AG09309 (cell line): ENCODE measurements at places on chromosomes 2 and 18.

DNA sequence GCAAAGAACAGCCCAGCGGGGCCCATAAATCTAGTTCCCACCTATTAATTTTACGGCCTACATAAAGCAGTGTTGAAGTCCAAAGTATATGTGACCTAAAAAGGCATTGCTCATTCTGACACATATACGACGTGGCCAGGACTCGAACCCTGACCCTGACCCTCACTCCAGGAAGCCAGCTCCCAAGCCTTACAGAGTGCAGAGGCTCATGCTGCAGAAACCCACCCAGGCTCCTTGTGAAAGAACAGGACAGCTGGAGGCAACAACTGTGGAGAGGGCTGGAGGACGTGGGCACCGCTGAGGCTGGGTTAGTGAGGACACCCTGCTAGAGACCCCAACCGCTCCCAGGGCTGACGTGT, 221.6 kb downstream of the CYP26B1 start:
- no peak for DNase-seq

DNA sequence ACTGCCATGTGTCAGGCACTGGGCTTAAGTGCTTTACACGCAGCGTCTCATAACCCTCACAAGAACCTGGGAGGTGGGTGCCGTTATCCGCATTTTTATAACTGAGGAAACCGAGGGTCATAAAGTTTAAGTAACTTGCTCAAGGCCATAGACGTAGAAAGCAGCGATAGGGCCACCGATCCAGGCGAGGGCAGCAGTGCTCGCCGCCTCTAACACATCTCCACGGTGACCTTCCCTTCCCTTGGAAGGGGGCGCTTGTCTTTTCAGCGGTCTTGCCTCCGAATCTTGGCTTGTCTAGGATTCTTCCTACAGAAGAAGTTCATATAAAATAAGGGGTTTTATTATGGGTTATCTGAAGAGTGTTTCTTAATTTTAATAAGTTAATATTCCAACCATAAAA, 186.6 kb downstream of the GBX2 start:
- no peak for DNase-seq

GRCh38 chr2:161871113-161871512, 202.9 kb downstream of the DPP4 start:
- DNase-seq: no peak

DNA sequence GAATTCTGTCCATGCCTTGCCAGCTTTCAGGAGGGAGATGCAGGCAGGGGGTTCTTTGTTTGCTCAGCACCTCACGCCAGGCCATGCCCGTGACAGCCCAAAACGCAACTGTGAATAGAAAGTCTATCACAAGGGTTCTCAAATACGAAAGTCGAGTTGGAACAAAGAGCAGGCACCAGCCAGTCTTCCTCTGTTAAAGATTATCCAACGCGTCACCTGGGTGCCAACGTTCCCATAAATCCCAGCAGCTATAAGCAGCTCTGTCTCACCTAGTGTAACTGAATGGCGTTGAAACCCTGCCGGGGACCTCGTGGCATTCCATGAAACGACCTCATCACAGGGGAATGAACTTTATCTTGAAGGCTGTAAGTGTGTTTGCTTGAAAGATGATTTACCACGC, 84.8 kb upstream of the GATA6 start:
- DNase-seq: no peak

DNA sequence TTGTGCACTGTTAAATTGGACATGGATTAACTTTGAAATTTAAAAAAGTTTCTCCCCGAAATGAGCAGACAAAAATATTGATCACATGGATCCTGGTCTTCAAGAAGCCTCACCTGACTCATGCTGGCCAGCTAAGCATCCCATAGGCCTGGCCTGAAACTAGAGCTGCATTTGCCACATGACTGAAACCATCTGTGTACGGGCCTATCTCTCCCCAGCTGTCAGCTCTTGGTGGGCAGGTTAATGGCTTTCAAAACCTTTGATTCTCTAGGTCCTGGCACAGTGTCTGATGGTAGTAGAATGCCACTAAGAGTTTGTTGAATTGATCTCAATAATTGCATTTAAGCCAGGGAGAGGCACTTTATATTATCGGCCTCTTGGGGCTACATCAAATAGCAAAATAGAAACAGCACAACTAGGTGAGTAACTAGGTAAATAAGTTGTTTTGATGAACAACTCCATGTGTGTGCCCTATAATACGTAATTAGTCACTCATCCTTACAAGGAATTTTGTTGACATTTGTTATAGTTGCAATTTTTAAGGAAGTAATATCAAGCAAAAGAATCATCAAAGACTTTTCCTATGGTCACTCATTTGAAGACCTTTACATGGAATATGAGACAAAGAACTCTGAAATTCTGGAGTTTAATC, 251.1 kb downstream of the SP3 start:
- DNase-seq: no peak
